ENCODE measurements at places on chromosomes 3 and 15. TPM values are rescaled to one million over a fixed set of nuclear protein-coding genes. Genes with fewer than 3 reads are reported as not detected.

The FGF12 gene
- not detected for total RNA-seq

The BCL6 gene
- 40.2 TPM for total RNA-seq

The SNX22 gene
- total RNA-seq: 0.29 TPM

The SLITRK3 gene
- total RNA-seq: not detected

The PLXND1 gene
- total RNA-seq: 126 TPM

The HHLA2 gene
- total RNA-seq: not detected

The SPTSSB gene
- total RNA-seq: not detected

The DLEC1 gene
- 0.29 TPM for total RNA-seq

The CCK gene
- total RNA-seq: not detected

The GALK2 gene
- total RNA-seq: 53.0 TPM

The BRK1 gene
- 113 TPM for total RNA-seq

The PLCB2 gene
- total RNA-seq: under 0.01 TPM

The CHRM5 gene
- under 0.01 TPM for total RNA-seq

The GPR160 gene
- 0.29 TPM for total RNA-seq

The HRH1 gene
- 12.4 TPM for total RNA-seq

The C2CD4A gene
- total RNA-seq: under 0.01 TPM

The BTLA gene
- 0.36 TPM for total RNA-seq

The GP5 gene
- total RNA-seq: 0.36 TPM

The TM6SF1 gene
- 0.36 TPM for total RNA-seq

The SNURF gene
- total RNA-seq: 15.3 TPM

The MRAS gene
- total RNA-seq: 80.7 TPM

The KLHL40 gene
- not detected for total RNA-seq

The SLC6A20 gene
- total RNA-seq: not detected

Data from osteoblast (primary cell).